ENCODE measurements at places on chromosomes 5 and 9. TPM values are rescaled to one million over a fixed set of nuclear protein-coding genes. Genes with fewer than 3 reads are reported as not detected.

The C5 gene
- 4.2 TPM for total RNA-seq

The IL11RA gene
- 8.0 TPM for total RNA-seq

The OTULINL gene
- not detected for total RNA-seq

The GLRA1 gene
- not detected for total RNA-seq

The CCDC192 gene
- total RNA-seq = not detected

The POLE3 gene
- total RNA-seq = 51.8 TPM

The IFNA6 gene
- total RNA-seq = not detected

The MTRR gene
- 88.6 TPM for total RNA-seq

The CDH6 gene
- not detected for total RNA-seq

The GABRA6 gene
- not detected for total RNA-seq

The CCDC180 gene
- 5.1 TPM for total RNA-seq

The EPB41L4A gene
- 12.4 TPM for total RNA-seq

The SH3PXD2B gene
- 42.3 TPM for total RNA-seq

All from MCF 10A (cell line).